ENCODE measurements at places on chromosomes 16 and 17.

- no peak for DNase-seq
These were observed 71.2 kb upstream of the MRTFB start for GRCh38 chr16:13999895-14000425.

DNA sequence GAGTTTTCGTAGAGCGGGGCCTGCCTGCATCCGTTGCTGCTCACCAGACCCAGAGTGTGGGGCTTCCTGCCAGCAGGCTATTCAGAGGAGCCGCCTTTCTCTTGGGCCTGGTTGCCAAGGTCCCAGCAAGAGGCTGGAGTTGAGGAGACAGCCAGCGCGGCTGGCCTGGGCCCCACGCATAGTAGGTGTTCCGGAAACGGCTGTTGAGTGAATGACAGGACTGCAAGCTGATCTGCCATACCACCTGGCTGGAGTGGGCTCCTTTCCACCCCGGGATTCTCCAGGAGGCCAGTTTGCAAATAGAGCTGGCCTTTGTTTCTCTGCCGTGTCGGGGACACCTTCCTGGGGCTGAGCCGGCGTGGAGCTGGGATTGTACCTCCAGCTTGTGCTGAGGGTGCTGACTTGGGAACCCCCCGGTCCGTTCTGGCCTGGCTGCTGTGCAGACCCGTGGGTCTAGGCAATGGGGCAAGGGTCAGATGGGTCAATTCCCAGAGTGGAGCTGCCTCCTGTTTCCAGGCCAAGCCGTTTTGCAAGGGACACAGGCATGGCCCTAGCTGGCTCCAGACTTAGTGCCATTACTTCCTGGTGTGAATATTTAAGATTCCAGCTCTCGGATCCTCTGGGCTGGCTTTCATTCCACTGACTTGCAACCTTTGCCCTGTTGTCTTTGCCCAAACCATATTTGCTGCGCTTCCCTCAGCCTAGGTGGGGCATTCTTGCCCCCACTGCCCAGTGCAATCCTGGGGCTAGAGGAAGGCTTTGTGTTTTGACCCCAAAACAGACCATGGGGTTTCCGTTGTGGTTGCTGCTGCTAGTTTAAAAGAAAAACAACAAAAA is 68.8 kb downstream of the CMIP start:
- DNase-seq, result peak; percentile 71

- DNase-seq, result peak; percentile 64
These were observed 25.4 kb downstream of the DNAJA2 start for GRCh38 chr16:46947900-46948547.

DNA sequence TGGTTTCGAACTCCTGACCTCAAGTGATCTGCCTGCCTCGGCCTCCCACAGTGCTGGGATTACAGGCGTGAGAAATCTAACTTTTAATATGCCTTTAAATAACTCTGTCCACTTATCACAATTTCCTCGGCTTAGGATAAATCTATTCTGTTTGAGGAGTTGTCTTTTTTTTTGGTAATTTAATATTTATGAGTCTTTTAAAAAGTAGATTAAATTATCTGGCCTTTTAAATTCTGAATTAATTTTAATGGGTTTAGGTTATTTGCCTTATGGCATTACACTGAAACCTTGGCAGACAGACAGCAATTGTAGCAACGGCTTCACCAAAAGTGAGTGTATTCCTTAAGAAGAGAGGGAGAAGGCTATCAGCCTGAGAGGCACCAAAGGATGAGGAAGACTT is 66.2 kb downstream of the MYO1D start:
- no peak for DNase-seq

DNA sequence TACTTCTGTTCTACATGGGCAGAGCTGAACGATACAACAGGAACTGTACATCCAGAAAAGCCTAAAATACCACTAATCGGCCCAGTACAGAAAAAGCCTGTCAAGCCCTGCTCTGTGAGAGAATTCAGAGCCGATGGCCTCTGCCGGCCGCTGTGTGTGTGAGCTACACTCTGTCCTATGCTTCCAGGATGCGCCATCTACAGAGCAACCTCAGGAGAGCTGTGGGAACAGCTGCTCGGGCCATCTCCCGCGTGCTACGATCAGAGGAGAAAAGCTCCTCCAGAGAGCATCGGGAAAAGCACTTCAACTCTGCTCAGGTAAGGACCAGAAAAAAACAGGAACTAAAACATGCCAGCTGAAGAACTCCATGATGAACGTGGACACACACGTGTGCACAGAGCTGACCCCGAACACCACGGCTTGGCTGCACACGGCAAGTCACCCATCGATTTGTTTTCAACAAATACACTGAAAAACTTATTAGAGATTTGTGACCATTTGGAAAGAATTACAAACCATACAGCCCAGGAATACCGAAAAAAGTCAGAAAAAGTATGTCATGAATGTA is 115.9 kb downstream of the ANKRD11 start:
- DNase-seq, result peak; percentile 68

DNA sequence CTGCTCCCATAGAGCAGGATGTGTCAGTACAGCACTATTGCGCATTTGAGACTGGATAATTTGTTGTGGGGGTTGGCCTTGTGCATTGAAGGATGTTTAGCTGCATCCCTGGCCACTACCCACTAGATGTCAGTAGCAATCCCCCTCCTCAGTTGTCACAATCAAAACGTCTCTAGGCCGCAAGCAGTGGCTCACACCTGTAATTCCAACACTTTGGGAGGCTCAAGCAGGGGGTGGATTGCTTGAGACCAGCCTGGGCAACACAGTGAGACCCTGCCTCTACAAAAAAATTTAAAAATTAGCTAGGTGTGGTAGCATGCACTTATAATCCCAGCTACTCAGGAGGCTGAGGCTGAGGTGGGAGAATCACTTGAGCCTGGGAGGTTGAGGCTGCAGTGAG is 48.4 kb downstream of the CENPV start:
- peak; percentile 31 for DNase-seq

DNA sequence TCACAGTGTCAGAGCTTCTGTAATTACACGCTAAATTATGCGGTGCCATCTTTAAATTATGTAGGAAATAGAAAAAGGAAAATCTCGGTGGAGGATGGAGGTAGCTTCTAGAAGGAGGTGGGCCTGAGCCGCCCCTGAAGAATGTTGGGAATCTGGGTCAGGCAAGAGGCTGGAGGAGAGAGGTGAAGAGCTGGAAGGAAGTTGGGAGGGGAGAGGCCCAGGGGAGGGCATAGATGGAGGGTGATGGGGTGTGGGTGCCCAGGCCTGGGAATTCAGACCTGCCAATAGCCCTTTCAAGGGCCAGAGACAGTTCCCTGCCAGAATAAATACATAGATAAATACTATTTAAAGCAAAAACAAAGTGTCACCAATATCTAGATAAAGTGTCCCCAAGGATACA is 415.0 kb upstream of the HSBP1 start:
- no peak for DNase-seq

- DNase-seq, result no peak
These were observed 63.4 kb downstream of the BRIP1 start for GRCh38 chr17:61799812-61800484.

DNA sequence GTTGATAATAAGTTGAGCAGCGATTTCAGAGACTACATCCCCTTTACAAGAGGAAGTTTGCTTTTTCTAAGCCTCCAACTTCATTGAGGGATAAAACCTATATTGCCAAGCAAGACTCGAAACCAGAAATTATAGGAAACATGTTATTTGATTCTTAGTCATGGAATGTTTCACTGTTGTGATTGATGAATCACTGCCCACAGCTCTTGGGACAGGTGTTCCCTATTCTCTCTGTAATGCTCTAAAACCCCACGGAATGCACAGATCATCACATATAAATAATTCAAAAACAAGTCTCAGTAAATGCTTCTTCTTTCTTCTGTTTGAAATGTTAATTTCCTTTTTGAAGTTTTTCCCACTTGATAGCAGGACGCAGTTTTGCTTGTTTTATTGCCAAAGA is 809.5 kb upstream of the GOT2 start:
- DNase-seq, result no peak

- DNase-seq, result no peak
These were observed 176.3 kb downstream of the HS3ST4 start for GRCh38 chr16:25868106-25868505.

- DNase-seq, result no peak
These were observed 34.3 kb upstream of the PRSS54 start for GRCh38 chr16:58329135-58329534.

GRCh38 chr16:2529961-2530628 is 1.1 kb downstream of the CEMP1 start:
- no peak for DNase-seq

GRCh38 chr16:391885-392335 is 5.1 kb upstream of the NME4 start:
- no peak for DNase-seq

DNA sequence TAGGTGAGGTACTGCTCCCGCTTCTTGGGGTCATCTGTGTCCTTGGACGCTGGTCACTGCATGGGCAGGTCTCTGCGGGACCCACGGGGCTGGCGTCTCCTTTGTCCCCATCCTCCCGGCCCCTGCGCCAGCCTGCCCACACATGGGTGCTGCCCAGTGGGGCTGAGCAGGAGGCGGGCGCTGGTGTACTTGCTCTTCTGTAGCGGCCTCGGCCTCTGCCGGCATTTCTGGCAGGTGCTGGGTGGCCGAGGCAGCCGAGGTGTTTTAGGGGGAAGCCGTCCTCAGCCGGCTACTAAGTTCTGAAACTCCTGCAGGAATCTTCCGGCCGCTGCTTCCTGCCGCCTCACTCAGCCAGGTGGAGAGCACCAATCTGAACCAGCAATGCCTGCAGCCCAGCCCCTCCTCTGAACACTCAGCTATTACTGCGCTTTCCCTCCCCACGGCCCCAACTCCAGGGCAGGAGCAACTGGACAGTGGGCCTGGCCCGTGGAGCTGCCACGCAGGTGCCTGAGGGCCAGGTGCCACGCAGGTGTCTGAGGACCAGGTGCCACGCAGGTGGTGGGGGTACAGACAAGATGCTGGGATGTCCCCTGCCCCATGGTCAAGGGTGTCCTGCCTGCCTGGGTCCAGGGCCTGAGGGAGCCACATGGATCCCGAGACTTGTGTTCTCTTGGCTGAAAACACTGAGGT is 10.0 kb downstream of the DECR2 start:
- DNase-seq, result no peak

GRCh38 chr16:10765772-10766171 is 22.1 kb downstream of the NUBP1 start:
- DNase-seq, result no peak

GRCh38 chr16:75593308-75593707 is 27.1 kb downstream of the GABARAPL2 start:
- DNase-seq, result no peak

- no peak for DNase-seq
These were observed 1.1 kb upstream of the KIFC3 start for GRCh38 chr16:57803134-57803990.

GRCh38 chr17:73823684-73824083 is 179.4 kb upstream of the SDK2 start:
- no peak for DNase-seq

GRCh38 chr16:74601126-74601871 is 5.6 kb downstream of the GLG1 start:
- no peak for DNase-seq

DNA sequence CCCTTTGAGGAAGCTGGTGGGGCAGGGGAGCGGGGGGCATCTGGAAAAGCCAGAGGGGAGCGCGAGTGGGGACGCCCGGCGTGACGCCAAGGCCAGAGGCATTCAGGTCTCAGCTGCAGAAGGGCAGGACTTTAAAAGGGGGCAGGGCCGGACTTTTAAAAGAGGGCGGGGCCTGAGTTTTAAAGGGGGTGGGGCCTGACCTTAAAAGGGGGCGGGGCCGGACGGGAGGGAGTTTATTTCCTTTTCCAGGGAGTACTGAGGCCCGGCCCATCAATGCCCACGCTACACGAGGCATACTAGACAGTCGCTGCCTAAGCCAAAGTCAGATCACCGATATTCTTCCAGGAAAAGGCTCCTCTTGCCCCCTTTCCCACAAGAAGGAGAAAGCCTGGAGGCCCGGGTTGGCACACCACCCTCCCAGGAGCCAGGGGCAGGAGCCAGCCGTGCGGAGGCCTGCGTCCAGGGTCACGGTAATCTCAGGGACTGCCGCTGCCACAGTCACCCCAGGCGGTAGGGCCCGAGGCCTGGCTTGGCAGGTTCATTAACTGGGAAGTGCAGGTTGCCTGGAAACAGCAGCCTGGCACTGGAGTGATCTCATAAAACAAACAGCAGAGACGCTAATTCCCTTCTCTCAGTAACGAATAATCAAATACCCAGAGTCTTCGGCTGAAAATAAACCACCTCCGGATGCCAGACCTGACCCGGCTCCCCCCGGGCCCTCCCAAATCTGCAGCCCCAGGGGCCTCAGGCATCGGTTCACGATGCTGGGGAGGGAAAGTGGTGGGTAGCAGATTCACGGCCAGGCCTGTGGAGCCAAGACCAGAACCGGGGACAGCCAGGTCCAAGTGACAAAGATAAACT is 90.7 kb downstream of the TIMM22 start:
- peak; percentile 91 for DNase-seq

DNA sequence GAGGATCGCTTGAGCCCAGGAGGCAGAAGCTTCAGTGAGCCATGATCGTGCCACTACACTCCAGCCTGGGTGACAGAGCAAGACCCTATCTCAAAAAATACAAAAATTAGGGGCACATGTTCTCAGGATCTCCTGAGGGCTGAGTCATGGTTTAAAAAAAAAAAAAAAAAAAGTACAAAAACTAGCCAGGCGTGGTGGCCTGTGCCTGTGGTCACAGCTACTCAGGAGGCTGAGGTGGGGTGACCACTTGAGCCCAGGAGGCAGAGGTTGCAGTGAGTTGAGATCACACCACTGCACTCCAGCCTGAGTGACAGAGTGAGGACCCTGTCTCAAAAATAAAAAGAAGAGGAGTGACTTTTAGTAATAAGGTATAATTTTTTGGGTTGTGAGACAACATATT is 16.9 kb downstream of the BLMH start:
- no peak for DNase-seq

- DNase-seq, result no peak
These were observed 15.2 kb upstream of the MARCHF10 start for GRCh38 chr17:62823111-62823893.

DNA sequence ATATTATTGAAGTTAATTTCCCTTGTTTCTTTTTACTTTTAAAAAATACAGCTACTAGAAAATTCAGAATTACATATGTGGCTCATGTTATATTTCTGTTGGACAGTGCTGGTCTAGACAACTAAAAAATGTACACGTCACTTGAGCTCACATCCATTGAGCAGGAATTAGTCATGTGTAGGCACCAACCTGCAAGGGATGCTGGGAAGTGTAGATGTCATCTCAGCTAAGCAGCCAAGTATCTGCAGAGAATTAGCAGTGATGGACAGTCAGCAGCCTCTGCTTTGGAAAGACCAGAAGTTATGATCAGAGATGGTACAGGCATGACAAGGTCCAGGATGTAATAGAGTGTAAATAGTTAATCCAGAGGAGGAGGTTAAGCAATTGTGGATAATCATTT is 87.1 kb upstream of the HS3ST2 start:
- no peak for DNase-seq

- DNase-seq, result no peak
These were observed 8.6 kb downstream of the RPGRIP1L start for GRCh38 chr16:53695070-53695469.

Measured in T47D (cell line).